ENCODE measurements at places on chromosomes 7 and 10.

DNA sequence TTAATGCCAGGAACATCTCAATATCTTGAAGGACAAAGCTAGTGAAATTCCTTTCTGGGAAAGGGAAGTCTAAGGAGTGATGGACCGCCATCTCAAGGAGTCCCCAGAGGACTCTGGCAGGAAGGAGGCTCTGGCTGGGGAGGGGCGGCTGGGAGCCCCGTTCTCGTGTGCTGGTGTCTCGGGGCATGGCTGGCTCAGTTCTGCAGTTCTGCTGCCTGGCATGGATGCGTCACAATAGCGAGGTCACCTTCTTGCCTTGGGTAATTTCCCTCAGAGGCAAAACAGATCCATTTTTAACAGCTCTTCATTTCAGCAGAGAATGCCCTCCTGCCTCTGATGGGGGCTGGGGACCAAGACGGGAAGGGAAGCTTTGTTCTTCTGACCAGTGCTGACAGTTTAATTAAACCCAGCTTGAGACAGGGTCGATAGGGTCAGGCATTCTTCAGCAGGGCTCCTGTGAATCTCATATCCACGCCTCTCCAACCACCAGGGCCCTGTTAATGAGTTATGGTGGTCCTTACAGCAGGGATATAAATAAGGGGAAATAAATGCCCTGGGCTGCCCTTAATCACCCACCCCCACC lies 35.7 kb downstream of the SLIT1 start:
- no peak for DNase-seq

DNA sequence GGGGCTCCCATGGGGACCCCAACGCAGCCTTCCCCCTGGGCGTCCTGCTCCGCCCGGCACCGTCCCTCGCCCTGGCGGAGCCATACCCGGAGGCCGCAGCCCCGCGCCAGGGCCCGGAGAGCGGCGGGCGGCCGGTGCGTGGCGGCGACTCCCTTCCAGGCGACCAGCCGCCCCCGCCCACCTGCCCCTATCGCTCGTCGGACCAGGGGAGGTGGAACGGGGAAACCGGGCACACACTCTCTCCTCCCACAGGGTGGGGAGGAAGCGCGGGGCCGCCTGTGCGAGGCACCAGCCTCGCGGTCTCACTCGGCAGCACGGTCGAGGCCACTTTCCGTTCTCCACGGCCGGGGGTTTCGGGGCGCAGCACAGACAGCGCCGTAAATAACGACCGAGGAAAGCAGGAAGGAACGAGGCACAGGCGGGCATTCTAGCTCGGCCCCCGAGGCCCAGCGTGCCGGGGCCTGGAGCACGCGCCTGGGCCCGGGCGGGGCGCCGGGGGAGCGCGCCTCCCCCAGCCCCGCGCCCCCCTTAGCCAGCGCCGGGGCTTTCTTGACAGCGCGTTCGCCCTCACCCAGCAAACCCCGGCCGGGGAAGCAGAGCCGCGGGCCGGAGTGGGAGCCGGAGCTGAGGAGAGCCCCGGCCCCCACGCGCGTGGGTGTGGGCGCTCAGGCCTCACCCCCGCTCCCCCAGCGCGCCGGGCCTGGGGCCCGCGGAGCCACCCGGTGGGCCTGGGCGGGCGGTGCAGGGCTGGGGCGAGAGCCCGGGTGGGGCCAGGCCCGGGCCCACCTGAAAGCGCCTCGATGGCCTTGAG lies 936 bp downstream of the IGF2BP3 start:
- peak; percentile 68 for DNase-seq

GRCh38 chr7:141442781-141443180 lies 108.4 kb upstream of the AGK start:
- no peak for DNase-seq

- DNase-seq = no peak
Measured at GRCh38 chr10:62058476-62058875, 157.0 kb downstream of the ARID5B start.

GRCh38 chr10:101675115-101675514 lies 19.9 kb downstream of the FBXW4 start:
- no peak for DNase-seq

DNA sequence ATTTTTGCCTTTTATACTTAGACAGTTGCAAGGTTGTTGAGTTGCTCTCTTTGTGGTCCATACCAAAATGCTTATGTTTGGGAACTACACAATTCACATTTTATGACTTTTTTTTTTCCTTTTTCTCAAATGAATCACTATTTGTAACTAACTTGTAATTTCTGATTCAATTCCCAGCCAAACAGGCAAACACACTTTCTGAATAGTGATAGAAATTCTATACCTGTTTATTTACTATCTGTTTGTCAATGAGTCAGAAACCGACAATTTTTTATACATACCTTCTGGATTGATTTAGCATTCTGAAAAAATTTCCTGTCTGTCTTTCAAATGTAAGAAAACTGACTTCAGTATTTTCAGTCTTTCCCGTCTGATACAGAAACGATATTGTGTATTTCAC lies 69.1 kb downstream of the MBL2 start:
- no peak for DNase-seq

DNA sequence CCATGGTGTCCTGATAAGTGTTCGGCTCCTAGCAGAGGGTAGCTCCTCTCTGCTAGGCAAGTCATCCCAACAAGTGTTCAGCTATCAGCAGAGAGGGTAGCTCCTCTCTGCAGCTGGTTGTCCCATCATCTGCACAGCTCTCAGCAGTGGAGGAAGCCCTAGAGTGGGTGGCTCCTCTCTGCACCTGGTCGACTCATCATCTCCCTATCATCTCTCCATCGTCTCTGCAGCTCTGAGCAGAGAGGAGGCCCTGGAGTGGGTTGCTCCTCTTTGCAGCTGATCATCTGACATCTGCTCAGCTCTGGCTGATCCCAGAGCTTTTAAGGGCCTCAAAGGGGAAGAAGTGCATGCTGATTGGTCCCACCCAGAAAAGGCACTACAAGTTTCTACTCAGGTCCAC lies 199.9 kb upstream of the KMT2E start:
- no peak for DNase-seq

GRCh38 chr10:122072491-122072890 lies 83.5 kb downstream of the TACC2 start:
- no peak for DNase-seq

- peak; percentile 69 for DNase-seq
Measured at GRCh38 chr10:15209827-15210509, 41.5 kb upstream of the NMT2 start.

DNA sequence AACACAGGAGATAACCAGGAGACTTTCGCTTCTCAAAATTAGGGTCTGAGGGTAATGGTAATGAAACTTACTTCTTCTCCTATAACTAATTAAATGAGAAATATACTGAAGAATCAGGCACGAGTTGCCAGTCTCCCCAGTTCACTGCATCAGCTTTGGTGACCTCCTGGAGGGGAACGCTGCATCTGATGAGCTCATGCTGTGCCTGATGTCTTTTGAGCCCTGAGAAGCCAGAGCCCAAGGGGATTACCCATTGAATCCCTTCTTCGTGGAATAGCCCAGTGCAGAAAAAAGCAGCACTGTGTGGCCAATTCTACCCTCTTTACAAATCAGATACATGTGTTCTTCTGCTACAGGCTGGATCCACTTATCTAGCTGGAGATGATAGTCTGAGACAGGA lies 45.1 kb downstream of the CYP2C9 start:
- DNase-seq = no peak

DNA sequence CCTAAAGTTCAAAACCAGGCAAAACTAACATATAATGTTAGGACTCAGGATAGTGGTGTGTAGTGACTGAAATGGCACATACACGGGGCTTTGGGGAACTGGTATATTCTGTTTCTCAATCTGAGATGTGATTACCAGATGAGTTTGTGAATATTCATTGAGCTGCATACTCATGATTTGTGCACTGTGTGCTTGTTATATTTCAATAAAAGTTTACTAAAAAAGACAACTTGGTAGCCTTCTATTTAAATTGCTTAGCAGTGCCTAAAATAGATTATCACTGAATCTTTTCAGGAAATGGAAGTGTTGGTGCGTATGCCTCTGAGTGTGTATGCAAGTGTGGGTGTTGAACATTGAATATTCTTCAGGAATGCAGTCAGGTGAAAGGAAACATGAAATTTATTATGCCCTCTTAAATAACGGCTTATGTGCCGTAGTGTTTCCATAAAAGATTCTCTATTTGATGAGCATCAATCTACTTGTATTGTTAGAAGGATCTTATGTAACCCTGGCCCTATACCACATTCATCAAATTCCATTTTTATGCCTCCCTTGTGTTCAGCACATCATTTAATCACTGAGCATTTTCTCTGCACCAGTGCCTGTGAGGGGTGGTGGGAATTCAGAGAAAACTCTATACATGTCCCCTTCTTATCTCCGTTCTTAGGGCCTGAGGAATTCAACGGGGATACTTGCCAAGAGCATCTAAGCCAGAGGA lies 82.6 kb upstream of the AUTS2 start:
- no peak for DNase-seq

GRCh38 chr7:50400114-50400513 lies 50.0 kb downstream of the FIGNL1 start:
- DNase-seq = no peak

- DNase-seq = no peak
Measured at GRCh38 chr10:31773749-31774298, 154.8 kb downstream of the ARHGAP12 start.

DNA sequence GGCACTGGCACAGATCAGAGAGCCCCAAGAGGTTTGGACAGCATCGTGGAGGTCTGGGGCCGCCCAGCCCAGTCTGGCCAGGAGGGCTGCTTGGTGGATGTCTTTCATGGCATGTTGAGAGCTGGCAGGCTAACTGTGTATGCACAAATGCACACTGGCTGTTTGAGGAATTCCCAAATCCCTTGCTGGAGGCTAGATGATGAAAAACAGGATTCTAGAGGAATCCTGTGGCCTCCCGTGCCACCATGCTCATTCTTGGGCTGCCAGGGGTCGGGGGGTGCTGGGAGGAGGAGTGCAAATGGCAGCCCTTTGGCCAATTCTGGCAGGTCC lies 26.5 kb downstream of the LEP start:
- no peak for DNase-seq

All from germinal center (tissue), 1 donor.